ENCODE measurements at places on chromosomes 4 and X.

GRCh38 chrX:101408532-101408841, 465 bp downstream of the HNRNPH2 start:
- DNase-seq = no peak

GRCh38 chr4:76301068-76301774, 5.3 kb upstream of the STBD1 start:
- no peak for DNase-seq

- DNase-seq = no peak
Measured at GRCh38 chr4:3529363-3529762, 2.9 kb downstream of the LRPAP1 start.

- DNase-seq = no peak
Measured at GRCh38 chr4:98618680-98619079, 39.7 kb downstream of the TSPAN5 start.

- no peak for DNase-seq
Measured at GRCh38 chrX:103413705-103414387, 37.5 kb downstream of the BEX3 start.

DNA sequence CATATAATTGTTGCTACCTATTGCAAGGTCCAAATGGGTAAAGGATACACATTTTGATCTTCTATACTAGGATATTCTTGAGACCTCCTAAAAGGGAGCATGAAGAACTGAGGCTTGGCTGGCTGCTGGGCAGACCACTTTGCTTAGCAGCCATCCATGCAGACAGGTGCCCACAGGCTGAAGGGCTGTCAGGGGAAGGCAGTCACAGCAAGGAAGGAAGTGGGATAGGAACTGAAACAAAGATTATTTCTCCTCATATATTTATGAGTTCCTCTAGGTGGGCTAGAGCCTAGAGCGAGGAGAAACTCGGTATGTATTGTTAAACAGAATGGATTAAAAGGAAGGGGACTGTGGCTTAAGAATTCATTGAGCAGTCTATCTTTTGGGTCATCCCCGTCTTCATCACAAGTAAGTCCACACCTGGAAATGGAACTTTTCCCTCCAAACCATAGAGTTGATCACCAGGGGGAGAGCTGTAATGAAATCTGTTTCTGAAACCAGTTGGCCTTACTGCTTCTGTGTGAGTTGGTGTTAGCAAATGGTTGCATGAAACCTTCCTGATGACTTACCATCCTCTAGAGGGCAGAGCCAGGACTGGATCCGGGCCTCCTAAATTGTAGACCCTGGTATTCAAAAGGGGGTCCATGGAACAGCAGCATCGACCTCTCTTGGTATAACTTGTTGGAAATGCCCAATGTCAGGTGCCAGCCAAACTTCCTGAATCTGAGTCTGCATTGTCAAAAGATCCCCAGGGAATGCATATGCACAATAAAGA, 42.3 kb downstream of the AFF2 start:
- no peak for DNase-seq

DNA sequence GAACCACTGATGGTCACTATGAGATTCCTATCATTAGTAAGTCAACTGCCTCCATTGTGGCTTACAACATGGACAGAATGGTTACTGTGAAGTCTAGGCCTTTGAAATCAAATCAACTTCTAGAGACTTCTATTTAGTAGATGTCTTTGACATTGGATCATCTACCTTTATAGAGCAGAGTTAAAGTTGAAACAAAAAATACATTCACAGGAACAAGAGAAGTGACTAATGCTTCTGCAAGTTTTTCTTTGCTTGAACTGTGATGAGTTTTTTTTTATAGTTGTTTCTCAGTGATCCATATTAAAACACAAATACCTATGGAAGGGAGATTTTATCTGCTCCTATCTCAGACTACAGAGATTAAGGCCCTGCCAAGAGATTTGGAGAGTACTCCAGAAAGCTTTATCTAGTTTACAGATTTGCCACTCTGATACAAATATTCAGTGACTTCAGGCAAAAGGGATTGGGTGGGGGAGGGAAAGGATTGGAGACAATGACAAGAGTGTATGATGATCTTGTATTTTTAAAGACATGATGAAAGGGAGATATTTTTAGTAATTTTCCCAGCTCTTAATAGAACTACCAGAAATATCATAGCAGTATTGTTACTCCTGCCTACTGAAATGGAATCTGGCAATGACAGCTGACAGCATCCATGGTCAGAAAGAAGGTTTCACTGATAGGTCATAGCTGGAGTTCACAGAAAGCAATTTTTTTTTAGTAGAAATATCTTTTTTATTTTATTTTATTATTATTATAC, 16.0 kb upstream of the EPGN start:
- no peak for DNase-seq

DNA sequence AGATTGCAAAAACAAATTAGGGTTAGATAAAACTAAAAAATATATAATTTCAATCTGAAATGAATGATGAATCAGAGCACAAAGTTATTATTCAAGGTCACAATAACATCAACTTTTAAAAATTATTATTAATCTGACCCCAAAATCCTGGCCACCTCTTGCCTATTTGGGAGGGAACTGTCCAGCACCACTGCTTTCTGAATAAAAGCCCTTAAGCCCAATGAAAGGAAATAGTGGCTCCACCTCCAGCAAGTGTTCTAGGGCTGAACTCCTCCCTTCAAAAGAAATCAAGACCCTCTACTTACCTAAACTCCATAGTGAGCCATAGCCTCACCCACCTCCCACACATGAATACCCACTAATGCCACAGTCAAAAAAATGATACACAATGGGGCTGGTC, 208.2 kb downstream of the PARM1 start:
- DNase-seq = no peak

DNA sequence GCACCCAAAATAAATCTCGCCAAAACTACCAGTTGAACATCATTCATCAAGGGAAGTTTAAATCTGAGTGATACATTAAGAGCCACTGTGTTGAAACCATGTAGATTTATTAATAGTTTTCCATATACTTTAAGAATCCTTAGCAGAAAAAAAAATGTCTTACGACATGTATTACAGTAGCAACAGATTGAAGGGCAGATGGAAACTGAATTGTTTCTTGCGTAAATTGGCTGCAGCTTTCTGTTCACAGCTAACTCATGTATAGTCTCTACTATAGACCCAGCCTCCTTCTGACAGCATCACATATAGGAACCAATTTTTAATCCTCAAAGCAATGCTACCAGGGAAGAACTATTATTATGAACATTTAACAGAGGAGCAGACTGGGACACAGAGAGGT, 195.2 kb upstream of the PUDP start:
- no peak for DNase-seq

DNA sequence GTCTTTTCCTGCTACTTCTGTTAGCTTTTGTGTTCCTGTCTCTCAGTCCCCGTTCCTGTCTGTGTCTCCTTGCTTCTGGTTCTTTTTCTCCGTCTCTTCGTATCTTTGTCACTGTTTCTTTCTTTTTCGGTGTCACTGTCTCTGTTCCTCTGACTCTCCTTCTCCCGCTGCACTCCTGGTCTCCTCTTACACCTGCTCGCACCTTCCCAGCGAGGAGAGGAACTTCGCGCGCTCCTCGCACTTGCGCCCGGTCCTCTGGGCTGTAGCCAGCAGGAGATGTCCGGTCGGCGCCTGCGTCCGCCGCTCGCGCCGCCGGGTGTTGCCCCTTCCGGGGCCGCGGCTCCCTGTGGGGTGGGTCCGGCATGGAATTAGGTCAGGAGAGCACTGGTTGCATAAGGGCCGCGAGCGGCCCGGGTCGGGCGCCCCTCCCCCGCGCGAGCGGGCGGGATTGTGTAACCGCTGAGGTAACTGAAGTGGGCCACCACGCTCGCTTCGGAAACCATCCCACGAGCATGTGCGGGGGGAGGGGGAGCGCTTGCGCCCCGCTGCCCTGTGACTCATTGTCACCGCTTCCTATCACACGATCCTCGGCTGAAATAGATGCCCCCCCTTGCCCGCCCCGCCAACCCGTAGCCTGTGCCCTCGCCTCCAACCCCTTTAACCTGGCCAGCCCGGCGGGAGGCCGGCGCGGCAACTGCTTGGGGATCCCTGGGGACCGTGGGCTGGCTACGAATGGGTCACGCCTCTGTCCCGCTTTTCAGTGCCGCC, 1.6 kb downstream of the LONRF3 start:
- peak; percentile 62 for DNase-seq

DNA sequence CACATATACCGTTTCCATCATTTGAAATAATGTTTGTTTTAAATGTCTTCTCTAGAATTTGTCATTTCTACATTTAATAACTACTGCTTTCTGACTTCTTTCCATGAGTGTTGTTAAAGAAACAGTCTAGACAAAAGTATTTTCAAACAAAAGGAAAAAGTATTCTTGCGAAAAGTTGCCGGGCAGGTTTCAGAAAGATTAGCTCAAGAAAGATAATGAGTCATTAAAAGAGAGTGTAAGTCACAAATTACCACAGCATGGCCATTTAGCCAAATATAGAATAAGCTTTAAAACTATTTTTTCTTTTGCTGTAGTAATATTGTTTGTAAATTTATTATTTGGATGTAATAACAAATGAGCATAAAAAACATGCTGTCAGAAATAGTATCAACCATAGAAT, 493.0 kb downstream of the TLL1 start:
- no peak for DNase-seq

DNA sequence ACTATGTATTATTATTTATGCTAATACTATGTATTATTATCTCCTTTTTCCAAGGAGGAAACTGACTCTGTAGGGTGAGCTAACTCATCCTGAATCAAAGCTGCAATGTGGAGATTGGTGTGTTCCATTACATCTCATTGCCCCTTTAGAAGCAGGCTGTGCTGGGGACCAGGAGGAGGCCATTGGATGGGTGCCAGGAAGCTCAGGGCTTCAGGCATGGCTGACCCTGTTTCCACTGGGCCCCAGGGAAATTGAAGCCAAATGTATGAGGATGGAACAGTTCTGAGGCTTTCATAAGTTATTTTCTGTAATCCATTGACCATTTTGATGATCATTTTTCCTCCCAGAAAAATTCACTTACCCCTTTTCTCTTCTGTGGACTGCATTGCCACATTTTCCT, 418.8 kb upstream of the ZFP42 start:
- DNase-seq = no peak

DNA sequence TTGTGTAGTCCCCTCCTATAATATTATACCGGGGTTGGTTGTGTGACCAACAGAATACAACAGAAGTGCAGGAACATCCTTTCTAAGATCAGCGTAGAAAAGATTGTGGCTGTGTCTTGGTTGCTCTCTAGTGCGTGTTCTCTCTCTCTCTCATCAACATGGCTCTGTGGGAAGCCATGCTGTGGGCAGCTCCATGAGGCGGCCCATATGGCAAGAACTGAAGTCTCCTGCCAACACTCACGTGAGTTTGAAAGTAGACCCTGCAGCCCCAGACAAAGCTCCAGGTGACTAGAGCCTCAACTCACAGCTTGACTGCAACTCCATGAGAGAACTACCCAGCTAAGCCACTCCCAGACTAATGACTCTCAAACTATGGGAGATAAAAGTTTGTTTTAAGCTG, 118.7 kb downstream of the TSPAN5 start:
- DNase-seq = no peak

DNA sequence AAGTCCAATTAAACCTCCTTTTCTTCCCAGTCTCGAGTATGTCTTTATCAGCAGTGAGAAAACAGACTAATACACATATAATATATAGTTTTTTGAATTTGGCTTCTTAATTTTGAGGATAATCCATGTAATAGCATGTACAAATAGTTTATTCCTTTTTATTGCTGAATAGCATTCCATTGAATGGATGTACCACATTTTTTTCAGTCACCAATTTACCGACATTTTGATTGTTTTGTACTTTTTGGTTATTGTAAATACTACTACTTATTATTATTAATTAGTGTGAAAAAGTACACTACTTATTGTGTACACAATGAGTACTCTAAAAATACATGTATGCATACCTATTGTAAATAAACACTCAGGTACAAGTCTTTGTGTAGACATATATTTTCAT, 42.3 kb upstream of the ANXA10 start:
- no peak for DNase-seq

DNA sequence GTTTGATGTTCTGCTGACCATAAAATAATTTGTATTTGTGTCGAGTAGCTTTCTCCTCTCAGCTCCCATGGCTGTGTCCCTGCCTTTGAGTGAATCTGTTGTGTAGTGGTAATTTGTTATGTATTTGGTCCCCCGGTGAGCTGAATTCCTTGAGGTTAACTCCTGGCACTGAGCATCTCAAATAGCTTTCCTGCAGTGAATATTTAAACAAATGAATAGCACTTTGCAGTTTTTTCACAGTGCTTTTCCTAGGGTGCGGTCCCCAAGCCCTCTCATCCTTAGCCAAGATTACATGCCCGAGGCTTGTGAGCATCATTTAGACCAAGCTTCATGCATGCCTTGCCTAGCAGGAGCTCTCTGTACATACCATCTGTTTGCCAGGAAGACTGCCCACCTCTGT, 74.2 kb downstream of the CLDN34 start:
- no peak for DNase-seq

GRCh38 chr4:128782076-128782715, 27.3 kb upstream of the JADE1 start:
- DNase-seq = peak; percentile 30

DNA sequence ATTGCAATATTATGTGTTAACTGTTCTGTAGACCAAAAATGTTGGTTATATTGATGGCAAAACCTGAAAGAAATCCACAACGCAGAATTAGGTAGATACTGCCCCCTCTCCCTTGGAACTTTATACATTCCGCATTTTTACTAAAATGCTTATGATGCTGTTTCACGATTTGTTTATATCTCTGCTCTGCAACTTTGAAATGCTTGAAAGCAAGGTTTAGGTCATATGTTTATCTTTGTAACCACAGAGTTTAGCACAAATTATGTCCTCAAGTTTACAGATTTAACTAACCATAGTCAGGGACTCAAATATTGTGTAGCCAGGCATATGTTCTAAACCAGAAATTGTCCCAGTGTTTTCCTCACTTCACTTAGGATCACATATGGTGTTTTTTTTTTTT, 66.1 kb upstream of the H2AZ1 start:
- DNase-seq = no peak

GRCh38 chr4:7186031-7186430, 6.3 kb upstream of the SORCS2 start:
- DNase-seq = no peak

DNA sequence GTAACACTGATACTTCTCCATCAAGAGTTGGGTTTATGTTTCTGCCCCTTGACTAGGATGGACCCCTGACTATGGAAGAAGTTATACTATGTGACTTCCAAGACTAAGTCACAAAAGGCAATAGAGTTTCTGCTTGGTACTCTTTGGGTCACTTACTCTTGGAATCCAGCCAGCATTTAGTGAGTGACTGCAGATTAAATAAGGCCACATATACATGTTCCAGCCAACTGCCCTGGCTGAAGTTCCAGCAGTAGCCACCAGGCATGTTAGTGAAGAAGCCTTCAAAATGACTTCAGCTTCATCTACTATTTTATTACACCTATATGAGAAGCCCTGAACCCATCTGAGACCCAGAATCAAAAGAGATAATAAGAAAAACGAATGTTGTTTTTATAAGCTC, 524.0 kb downstream of the DMD start:
- no peak for DNase-seq

GRCh38 chr4:3044870-3045819, 29.2 kb downstream of the HTT-AS start:
- DNase-seq = peak; percentile 48

DNA sequence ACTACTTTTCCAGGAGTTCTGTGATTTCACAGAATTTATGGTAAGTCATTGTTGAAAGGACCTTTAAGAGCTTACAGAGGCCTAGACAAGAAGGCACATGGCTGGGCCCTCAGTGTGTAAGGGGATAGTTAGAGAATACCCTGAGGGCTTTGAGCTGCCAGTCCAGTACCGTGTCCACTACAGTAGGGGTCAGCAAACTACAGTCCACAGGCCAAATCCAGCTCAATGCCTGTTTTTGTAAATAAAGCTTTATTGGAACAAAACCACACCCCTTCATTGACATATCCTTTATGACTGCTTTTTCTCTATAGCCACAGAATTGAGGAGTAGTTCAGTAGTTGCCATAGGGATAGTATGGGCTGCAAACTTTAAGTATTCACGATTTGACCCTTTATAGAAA, 176.2 kb downstream of the MID1 start:
- DNase-seq = no peak

Measured in activated T-helper 9 cell treated with anti-CD3 and anti-CD28 coated beads, Interleukin-2, amount 50 U/mL, for 16 hours (primary cell).